ENCODE measurements at places on chromosomes 2 and 18. TPM values are rescaled to one million over a fixed set of nuclear protein-coding genes. Genes with fewer than 3 reads are reported as not detected.

GRCh38 chr2:221111739-221112138 is 460.4 kb downstream of the EPHA4 start:
- H3K36me3 ChIP-seq = no peaks in the 10 kb centered on the region
- DNase-seq = no peak
- no peaks in the 10 kb centered on the region for H3K4me1 ChIP-seq
- H3K27ac ChIP-seq = no peak overlapping the region
- H3K4me3 ChIP-seq = no peak overlapping the region
- no peaks in the 10 kb centered on the region for H3K27me3 ChIP-seq

- H3K27me3 ChIP-seq = no peaks in the 10 kb centered on the region
- no peak overlapping the region for H3K4me3 ChIP-seq
- peaks cover 17% of the 10 kb centered on the region for H3K36me3 ChIP-seq
- peak overlapping the region; percentile 61 for H3K27ac ChIP-seq
These were observed 8.4 kb downstream of the TGIF1 start for GRCh38 chr18:3458378-3458777.

GRCh38 chr2:127087791-127088495 is 19.0 kb downstream of the BIN1 start:
- H3K4me3 ChIP-seq = no peak overlapping the region
- DNase-seq = no peak
- no peak overlapping the region for H3K27ac ChIP-seq

GRCh38 chr2:38298539-38298938 is 78.5 kb downstream of the ATL2 start:
- no peaks in the 10 kb centered on the region for H3K27me3 ChIP-seq
- no peak overlapping the region for H3K27ac ChIP-seq
- no peak overlapping the region for H3K4me3 ChIP-seq
- H3K4me1 ChIP-seq = peaks cover 4% of the 10 kb centered on the region
- H3K36me3 ChIP-seq = peaks cover 25% of the 10 kb centered on the region
- no peak for DNase-seq

DNA sequence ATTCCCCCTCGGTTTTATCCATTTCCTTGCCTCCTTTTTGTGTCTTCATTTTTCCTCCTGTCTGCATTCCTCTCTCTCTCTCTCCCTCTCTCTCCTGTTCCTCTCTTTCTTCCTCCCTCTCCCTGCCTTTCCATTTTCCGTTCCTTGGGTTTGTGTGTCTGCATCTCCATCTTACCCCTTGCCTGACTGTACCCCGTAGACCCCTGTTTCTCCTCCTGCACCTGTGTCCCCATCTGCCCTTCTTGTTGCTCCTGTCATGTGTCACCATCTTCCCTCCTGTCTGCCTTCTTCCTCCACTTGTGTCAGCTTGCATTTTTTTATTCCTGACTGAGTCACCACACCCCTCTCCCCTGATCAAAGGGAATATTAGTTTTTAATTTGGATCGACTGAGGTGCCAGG is 1.8 kb downstream of the CDK5R2 start:
- H3K27me3 ChIP-seq = peaks cover 48% of the 10 kb centered on the region
- H3K4me1 ChIP-seq = peaks cover 11% of the 10 kb centered on the region
- H3K4me3 ChIP-seq = no peak overlapping the region
- no peak overlapping the region for H3K27ac ChIP-seq
- H3K36me3 ChIP-seq = no peaks in the 10 kb centered on the region
- no peak for DNase-seq

The ATL2 gene
- 62.4 TPM for total RNA-seq

The AOX1 gene
- total RNA-seq = not detected

The XDH gene
- total RNA-seq = not detected

DNA sequence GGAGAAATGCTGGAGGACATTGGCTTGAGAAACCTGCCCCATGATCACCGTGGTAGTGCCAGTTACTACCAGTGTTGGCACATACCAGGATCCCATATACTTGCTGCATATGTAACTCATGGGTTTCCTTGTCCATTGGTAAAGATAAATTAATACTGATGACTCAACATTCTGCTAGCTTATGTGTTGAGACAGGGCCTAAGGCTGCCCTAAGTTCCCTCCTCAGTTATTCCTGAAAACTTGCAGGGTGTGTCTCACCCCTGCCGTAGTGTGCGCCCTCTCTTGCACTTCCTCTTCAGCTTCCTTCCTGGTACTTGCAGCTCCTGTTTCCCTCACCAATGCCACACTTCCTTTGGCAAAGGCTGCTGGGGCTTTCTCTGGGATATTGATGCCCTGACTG is 4.3 kb upstream of the INO80C start:
- H3K4me3 ChIP-seq = no peak overlapping the region
- peaks cover 6% of the 10 kb centered on the region for H3K4me1 ChIP-seq
- no peak for DNase-seq
- no peaks in the 10 kb centered on the region for H3K27me3 ChIP-seq
- no peaks in the 10 kb centered on the region for H3K36me3 ChIP-seq

- no peaks in the 10 kb centered on the region for H3K4me1 ChIP-seq
- H3K27ac ChIP-seq = no peak overlapping the region
- DNase-seq = no peak
- no peaks in the 10 kb centered on the region for H3K27me3 ChIP-seq
- peaks cover 4% of the 10 kb centered on the region for H3K36me3 ChIP-seq
These were observed 41.3 kb downstream of the REV1 start for GRCh38 chr2:99448556-99448955.

- H3K4me1 ChIP-seq = no peaks in the 10 kb centered on the region
- no peak overlapping the region for H3K4me3 ChIP-seq
- H3K27me3 ChIP-seq = no peaks in the 10 kb centered on the region
- DNase-seq = no peak
- no peak overlapping the region for H3K27ac ChIP-seq
These were observed 117.1 kb downstream of the ZNF407 start for GRCh38 chr18:74714791-74715190.

The NTSR2 gene
- total RNA-seq = not detected

GRCh38 chr2:173457366-173457765 is 102.7 kb downstream of the CDCA7 start:
- no peaks in the 10 kb centered on the region for H3K27me3 ChIP-seq
- DNase-seq = no peak
- no peaks in the 10 kb centered on the region for H3K4me1 ChIP-seq
- H3K27ac ChIP-seq = no peak overlapping the region

DNA sequence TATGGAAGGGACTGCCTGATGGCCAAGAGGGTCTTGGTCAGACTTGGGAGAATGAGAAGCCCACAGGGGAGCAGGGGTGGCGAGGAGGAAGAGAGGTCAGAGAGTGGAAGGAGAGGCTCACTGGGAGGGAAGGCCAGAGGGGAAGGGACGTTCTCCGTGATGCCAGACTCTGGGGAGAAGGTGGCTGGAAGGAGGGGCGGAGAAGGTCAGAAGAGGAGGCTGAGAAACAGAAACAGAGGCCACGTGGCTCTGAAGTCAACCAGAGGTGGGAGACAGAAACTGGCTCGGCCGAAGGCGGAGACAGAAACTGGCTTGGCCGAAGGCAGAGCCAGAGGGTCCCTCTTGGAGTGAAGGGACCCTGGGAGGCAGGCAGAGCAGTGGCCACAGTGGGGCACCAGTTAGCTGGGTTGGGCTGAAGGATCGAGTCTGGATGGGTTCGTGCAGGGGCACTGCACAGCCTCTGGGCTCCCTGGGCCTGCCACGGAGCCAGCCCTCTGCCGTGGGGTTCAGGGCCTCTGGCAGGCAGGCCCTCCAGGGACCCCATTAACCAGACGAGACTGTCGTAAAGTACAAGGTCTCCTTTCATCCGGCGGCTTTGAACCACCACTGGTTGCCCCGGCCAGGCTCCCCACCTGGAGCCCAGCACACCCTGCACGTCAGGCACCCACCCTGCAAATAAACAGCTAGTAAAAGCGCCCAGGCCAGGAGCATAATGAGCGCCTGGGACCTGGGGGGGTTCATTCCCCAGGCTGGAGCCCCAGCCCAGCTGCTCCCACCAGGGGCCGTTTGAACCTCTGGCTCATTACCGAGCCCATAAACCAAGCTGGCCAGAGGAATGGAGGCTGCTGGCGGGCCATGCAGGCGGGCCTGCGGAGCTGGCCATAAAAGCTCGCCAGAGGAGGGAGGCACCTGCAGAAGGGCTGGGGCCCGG is 218.8 kb downstream of the DYSF start:
- no peaks in the 10 kb centered on the region for H3K27me3 ChIP-seq
- H3K27ac ChIP-seq = no peak overlapping the region
- no peak for DNase-seq
- no peaks in the 10 kb centered on the region for H3K36me3 ChIP-seq
- H3K4me1 ChIP-seq = no peaks in the 10 kb centered on the region

The CHRND gene
- not detected for total RNA-seq

The CYTIP gene
- total RNA-seq = 195 TPM

GRCh38 chr2:204900910-204901309 is 355.6 kb downstream of the PARD3B start:
- no peaks in the 10 kb centered on the region for H3K27me3 ChIP-seq
- no peak for DNase-seq
- H3K4me3 ChIP-seq = no peak overlapping the region
- H3K36me3 ChIP-seq = no peaks in the 10 kb centered on the region

GRCh38 chr2:17793803-17794354 is 22.4 kb upstream of the MSGN1 start:
- H3K36me3 ChIP-seq = no peaks in the 10 kb centered on the region
- no peaks in the 10 kb centered on the region for H3K4me1 ChIP-seq
- H3K27me3 ChIP-seq = peaks cover 12% of the 10 kb centered on the region
- DNase-seq = no peak

DNA sequence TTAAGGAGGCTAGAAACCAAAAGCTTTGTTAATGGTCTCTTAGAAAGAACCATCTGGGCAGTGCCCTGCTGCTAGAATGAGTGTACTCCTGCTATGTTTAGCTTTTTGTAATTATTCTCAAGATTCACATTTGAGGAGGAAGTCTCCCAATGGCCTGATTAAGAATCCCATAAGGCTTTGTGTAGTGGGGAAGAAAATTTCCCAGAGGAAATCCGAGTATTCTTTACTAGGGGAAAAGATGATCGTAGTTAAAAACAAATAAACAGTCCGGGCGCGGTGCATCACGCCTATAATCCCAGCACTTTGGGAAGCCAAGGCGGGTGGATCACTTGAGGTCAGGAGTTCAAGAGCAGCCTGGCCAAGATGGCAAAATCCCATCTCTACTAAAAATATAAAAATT is 117.9 kb downstream of the PTRHD1 start:
- peaks cover 15% of the 10 kb centered on the region for H3K36me3 ChIP-seq
- no peak overlapping the region for H3K4me3 ChIP-seq
- H3K4me1 ChIP-seq = peaks cover 9% of the 10 kb centered on the region
- no peak overlapping the region for H3K27ac ChIP-seq
- H3K27me3 ChIP-seq = no peaks in the 10 kb centered on the region
- no peak for DNase-seq

The RNF144A gene
- total RNA-seq = 14.9 TPM

GRCh38 chr18:10279905-10280644 is 174.4 kb upstream of the APCDD1 start:
- H3K4me3 ChIP-seq = no peak overlapping the region
- no peaks in the 10 kb centered on the region for H3K36me3 ChIP-seq
- H3K4me1 ChIP-seq = no peaks in the 10 kb centered on the region
- H3K27me3 ChIP-seq = no peaks in the 10 kb centered on the region
- DNase-seq = no peak

- H3K27me3 ChIP-seq = no peaks in the 10 kb centered on the region
- no peak for DNase-seq
- H3K27ac ChIP-seq = no peak overlapping the region
- no peaks in the 10 kb centered on the region for H3K36me3 ChIP-seq
- H3K4me1 ChIP-seq = no peaks in the 10 kb centered on the region
- H3K4me3 ChIP-seq = no peak overlapping the region
These were observed 37.4 kb downstream of the CHN1 start for GRCh38 chr2:174967691-174968260.

GRCh38 chr2:202052235-202052634 is 18.6 kb downstream of the FZD7 start:
- no peaks in the 10 kb centered on the region for H3K27me3 ChIP-seq
- H3K4me3 ChIP-seq = no peak overlapping the region
- DNase-seq = no peak
- H3K27ac ChIP-seq = no peak overlapping the region

The UPP2 gene
- total RNA-seq = not detected

GRCh38 chr2:191244350-191244749 is 854 bp upstream of the MYO1B start:
- H3K4me3 ChIP-seq = no peak overlapping the region
- DNase-seq = no peak
- peaks cover 7% of the 10 kb centered on the region for H3K4me1 ChIP-seq
- H3K27ac ChIP-seq = no peak overlapping the region
- H3K36me3 ChIP-seq = no peaks in the 10 kb centered on the region

The DQX1 gene
- total RNA-seq = 0.51 TPM

GRCh38 chr2:68193787-68194372 is 36.2 kb downstream of the PNO1 start:
- H3K4me3 ChIP-seq = no peak overlapping the region
- DNase-seq = no peak

DNA sequence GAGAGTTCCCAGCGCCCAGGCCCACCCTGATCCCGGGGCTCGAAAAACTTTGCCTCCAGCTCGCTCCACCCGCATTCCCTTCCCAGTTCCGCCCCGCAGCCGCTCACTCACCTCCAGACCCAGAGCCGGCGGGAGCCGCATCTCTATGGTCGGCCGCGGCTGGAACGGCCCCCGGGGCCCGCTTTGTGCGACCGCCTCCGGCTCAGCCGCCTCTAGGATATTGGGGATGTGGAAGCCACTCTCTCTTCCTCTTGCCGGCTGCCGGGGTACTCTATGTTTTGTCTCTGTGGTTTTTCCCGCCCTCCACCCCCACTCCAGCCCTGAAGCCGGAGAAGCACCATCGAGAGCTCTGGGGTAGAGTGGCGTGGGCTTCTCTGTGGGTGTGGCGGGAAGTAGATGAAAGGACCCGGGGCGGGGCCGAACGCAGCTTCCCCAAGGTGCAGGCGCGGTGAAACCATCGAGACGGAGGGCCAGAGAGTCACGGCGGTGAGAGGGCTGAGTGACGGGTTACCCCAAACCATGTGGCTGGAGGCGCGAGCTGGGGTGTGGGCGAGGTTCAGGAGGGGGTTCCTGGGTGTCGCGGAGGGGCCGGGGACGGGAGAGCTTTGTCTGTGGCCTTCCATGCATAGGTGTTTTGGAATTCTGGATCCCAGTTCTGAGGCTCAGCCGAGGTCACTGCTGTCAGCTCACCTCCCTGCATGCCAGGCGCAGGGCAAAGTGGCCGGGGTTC is at the start of the genes BCS1L and ZNF142:
BCS1L (plus strand) TSS at position 426 of the 730 bp plus-strand sequence. CDS start 1,305 bp downstream, outside the sequence.
ZNF142 (minus strand) TSS at position 366 of the 730 bp plus-strand sequence. CDS start 3,194 bp downstream, outside the sequence.
- H3K27me3 ChIP-seq = no peaks in the 10 kb centered on the region
- peak; percentile 89 for DNase-seq
- H3K36me3 ChIP-seq = peaks cover 26% of the 10 kb centered on the region
- peak within 1 kb of the TSS; percentile 88 for H3K4me3 ChIP-seq

- no peak overlapping the region for H3K4me3 ChIP-seq
- no peak for DNase-seq
- no peaks in the 10 kb centered on the region for H3K27me3 ChIP-seq
- H3K4me1 ChIP-seq = no peaks in the 10 kb centered on the region
- H3K36me3 ChIP-seq = no peaks in the 10 kb centered on the region
These were observed 353.9 kb downstream of the PID1 start for GRCh38 chr2:228917220-228917619.

The GRB14 gene
- total RNA-seq = not detected

- H3K36me3 ChIP-seq = no peaks in the 10 kb centered on the region
- H3K27me3 ChIP-seq = no peaks in the 10 kb centered on the region
- no peak for DNase-seq
- no peak overlapping the region for H3K4me3 ChIP-seq
- H3K4me1 ChIP-seq = peaks cover 20% of the 10 kb centered on the region
- no peak overlapping the region for H3K27ac ChIP-seq
These were observed 202.9 kb upstream of the HDAC4 start for GRCh38 chr2:239603411-239604356.
